ENCODE measurements at places on chromosomes 12 and 14. TPM values are rescaled to one million over a fixed set of nuclear protein-coding genes. Genes with fewer than 3 reads are reported as not detected.
A peak's percentile ranks its signal among the peaks of the same experiment; 100 is the strongest.

GRCh38 chr12:34363050-34363673, 340.9 kb downstream of the ALG10 start:
- no peak for DNase-seq

DNA sequence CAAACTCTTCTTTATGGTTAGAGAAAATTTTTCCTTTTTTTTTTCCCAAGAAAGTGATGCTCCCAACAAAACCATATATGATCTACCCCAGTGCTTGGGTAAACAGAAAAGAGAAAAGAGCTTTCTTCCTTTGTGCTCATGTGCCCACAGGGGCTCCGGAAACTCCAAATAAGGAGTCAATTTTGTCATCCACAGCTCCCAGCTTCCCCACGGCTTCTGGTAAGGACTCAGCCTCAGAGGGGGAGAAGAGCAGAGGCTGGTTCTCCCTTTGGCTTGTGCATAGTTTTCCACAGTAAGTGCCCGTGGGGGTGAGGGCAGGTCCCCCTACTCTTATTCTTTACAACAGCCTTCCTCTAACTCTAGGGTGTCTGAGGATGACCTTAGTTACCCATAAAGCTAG, 13.3 kb upstream of the RGS6 start:
- no peak for DNase-seq

GRCh38 chr12:53538209-53538689, 31.0 kb upstream of the NPFF start:
- DNase-seq: peak; percentile 56

DNA sequence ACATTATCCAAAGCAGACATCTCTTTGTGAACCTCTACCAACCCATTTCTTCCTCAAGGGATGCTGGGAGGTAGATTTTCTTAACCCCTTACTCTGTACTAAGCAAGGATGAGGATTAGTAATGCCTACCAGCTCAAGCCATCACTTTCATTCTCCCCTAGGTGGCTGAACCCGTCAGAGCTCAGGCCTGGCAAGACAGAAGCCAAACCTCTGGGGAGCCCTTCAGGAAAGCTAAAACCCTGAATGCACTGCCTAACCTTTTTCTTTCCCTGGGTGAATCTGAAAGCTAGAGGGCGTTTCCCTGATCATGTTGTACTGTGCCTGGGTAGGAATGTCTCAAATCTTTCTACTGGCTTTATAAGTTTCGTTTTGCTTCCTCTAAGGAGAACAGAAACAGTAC, 617.3 kb downstream of the RPL10L start:
- no peak for DNase-seq

DNA sequence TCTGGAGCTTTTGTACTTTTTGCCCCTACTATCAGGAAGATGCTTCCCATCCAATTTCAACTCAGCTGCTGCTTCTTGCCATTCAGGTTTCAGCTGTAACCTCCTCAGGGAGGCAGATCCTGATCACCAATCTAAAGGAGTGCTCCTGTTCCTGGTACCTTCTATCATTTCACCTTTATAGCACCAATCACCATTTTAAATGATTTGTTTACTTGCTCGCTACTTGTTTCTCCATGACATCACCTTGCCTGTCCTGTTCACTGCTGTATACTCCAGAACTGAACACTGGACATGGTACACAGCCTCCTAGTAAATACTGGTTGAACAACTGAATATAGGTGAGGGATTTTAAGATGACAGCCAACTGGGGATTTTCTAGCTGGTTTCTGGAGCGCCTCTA, 287.2 kb upstream of the DIO2 start:
- DNase-seq: no peak

DNA sequence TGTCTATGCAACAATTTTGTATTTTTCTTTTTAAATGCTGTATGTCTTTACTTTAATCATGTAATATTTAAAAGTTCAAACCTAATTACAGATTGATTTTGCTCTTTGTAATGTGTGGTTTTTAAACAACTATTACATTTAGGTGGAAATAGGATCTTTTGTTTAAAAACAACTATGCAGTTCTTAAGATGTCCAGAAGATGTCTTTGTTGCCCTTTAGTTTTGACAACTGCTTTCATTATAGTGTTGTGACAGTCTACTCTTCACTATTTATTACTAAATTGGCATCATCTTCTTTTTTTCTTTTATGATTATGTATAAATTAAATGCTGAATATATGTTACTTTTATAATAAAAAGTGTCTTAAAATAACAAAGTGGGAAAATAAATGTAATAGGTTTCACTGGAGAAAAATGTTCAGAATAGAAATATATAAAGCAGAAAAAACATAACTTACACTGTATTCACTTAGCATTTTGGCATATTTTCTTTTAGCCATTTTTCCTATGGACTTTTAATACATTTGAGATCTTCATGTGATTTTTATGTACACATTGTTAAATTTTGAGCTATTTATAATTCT, 27.1 kb upstream of the PCNX4 start:
- no peak for DNase-seq

DNA sequence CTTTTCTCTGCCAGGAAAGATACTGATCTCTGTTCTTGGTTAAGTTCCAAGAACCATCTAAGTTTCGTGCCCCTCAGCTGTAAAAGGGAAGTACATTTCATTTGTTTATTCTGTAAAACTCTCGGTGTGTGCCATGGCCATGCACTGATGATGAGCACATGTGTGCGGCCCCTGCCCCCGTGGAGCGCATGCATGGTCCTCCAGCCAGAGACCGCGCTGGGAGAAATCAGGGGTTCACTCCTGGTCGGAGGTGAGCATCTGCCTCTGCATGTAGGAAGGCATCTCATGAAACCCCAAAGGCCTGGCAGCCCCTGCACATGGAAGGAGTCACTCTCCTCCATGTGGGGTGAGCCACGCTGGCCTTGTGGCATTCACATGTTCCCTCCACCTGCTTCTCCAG, 102.5 kb upstream of the RTL1 start:
- DNase-seq: no peak

DNA sequence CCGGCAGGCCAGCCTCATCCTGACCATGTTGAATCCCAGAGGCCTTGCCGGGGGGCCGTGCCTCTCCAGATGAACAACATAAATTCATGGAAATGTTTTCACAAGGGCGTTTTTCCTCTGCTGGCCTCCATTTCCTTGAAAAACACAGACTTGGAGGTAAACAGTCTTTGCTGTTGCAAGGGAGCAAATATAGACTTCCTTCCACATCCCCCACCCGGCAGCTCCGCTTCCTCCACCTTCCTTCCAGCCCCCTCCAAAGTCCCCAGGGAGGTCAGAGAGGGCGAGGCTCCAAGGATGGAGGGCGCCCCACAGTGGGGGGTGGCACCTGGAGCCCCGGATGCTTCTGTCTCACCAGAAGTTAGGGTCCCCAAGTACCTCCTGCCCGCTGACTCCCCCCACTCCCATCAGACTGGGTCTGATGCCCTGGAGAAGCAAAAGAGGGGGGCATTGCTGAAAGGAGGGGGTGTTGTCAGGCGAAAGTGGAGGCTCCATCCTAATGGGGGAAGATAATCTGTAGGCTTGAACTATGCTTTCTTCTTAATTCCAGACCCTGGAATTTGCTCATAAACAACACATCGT, 31.1 kb downstream of the CALM1 start:
- no peak for DNase-seq

- DNase-seq: peak; percentile 81
Observed at GRCh38 chr12:32906399-32907165, 10.0 kb upstream of the PKP2 start.

DNA sequence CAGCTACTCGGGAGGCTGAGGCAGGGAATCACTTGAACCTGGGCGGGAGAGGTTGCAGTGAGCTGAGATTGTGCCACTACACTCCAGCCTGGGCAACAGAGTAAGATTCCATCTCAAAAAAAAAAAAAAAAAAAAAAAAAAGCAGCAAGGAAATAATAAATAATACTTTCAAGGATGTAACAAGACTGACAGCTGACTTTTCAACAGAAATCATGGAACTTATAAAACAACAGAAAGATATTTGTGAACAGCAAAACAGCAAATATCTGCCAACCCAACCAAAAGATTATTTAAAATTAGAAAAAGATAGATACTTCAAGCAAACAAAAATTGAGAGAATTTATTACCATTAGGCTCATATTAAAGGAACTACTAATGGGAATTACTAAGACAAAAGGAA, 115.1 kb downstream of the TSHR start:
- no peak for DNase-seq

- no peak for DNase-seq
Observed at GRCh38 chr12:1056390-1056789, 65.4 kb downstream of the ERC1 start.

- no peak for DNase-seq
Observed at GRCh38 chr12:9760120-9760519, 581 bp downstream of the CD69 start.

- no peak for DNase-seq
Observed at GRCh38 chr14:20697273-20698017, 8.9 kb downstream of the ANG start.

- no peak for DNase-seq
Observed at GRCh38 chr12:40098406-40099145, 7.3 kb downstream of the SLC2A13 start.

DNA sequence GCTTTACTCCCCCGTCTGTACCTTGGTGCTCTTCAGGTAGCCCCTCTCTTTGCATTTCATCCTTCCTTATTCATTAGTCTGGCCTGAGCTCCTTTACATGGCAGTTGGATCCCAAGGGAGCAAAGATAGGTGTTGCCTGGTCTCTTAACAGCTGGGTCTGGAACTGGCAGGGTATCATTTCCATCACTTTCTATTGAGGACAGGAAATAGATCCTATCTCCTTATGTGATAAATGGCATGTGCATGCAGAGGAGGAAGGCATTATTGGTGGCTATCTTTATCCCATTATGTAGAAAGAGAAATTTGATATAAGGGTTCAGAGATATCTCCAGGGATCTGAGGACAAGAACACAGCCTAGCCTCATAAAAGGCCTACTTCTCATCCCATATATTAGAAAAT, 54.6 kb upstream of the OAS1 start:
- no peak for DNase-seq

- DNase-seq: no peak
Observed at GRCh38 chr14:92850492-92850891, 56.4 kb downstream of the GOLGA5 start.

- no peak for DNase-seq
Observed at GRCh38 chr12:132040906-132041606, 91.3 kb downstream of the EP400 start.

GRCh38 chr12:9869307-9870161, at the start of gene CLEC2B:
TSS of gene CLEC2B (minus strand) at chr12:9869354.
- no peak for DNase-seq

- no peak for DNase-seq
Observed at GRCh38 chr12:25423355-25424050, 129.6 kb downstream of the LMNTD1 start.

DNA sequence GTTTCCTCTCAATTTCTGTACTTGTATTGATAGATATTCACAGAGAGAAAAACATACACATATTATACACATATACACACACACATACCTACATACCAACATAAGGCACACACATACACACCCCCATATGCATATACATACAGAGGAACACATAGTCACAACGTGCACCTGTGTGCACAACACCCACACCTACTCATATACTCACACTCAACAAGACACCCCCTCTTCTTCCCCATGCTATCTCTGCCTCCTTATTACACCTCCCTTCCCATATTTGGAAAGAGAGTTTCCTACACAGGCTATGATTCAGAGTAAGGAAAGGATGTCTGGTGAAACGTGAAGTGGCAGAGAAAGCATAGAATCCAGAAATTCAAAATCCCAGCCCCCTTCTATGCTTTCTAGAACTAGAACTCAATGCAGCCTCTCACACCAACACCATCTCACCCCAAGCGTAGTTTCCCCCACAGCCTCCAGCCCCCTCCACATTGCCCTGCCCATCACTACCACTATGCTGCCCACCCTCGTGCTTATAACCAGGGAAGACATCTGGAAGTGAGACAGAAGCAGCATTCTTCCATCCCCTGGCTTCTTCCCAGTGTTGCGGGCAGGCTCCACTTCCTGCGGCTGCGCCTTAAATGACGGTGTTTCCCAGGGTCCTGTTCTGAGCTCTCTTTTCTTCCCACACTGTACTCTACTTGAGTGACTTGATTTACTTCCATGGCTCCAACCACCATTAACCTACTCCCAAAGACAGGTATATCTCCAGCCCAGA, 2.4 kb downstream of the RNASE8 start:
- DNase-seq: no peak

GRCh38 chr14:96062010-96062409, 22.8 kb downstream of the C14orf132 start:
- DNase-seq: no peak

DNA sequence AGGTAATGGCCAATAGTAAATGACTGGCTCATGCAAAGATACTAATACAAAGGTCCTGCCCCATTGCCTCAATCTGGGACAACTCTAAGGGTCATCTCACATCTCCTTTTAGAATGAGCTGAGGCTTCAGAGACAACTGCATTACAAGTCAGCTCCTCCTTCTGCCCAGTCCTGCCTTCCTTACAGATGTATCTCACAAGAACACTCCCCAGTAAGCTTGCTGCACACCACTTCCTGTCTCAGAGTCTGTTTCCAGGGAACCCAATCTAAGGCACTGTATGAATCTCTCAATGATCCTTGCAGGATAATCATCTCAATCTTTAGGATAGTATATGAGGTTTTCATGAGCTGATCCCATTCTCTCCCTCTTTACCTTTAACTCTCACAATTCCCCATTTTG, 57.8 kb upstream of the ZDHHC17 start:
- no peak for DNase-seq

- DNase-seq: no peak
Observed at GRCh38 chr14:55370883-55371455, 40.7 kb downstream of the ATG14 start.

GRCh38 chr12:133026996-133027395, 10.3 kb upstream of the ZNF84 start:
- no peak for DNase-seq

DNA sequence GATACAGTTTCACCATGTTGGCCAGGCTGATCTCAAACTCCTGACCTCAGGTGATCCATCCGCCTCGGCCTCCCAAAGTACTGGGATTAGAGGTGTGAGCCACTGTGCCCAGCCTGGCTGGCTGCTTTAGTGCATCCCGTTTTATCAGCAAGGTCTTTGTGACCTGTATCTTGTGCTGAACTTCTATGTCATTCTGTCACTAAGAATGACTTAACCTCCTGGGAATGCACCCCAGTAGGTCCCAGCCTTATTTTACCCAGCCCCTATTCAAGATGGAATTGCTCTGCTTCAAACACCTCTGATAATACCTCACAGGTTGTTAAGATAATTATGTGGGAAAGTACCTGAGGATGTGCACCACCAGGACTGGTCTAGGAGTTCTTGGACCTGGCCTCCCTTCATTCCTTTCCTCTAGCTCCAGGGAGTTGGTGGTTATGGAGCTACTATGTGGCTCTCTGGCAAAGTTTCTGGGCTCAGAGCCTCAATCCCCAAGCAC, 26.1 kb upstream of the JPH4 start:
- no peak for DNase-seq

DNA sequence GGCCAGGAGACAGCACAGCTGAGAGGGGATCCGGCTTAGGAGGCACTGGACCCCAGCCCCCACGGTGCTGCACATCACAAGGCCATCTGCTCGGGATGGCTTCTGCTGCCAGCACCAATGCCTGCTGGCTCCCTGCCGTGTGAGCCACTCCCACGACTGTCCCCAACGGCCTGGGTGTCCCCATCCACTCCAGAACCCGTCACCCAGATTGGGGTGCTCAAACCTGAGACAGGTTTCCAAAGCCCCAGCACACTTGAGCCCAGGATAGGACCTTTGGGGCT, 102.4 kb downstream of the RFLNA start:
- DNase-seq: no peak

GRCh38 chr12:96308881-96309280, 91.4 kb downstream of the CDK17 start:
- DNase-seq: no peak

GRCh38 chr12:95446506-95446900, 27.4 kb upstream of the METAP2 start:
- peak; percentile 70 for DNase-seq

GRCh38 chr14:72026536-72026935, 94.3 kb downstream of the RGS6 start:
- DNase-seq: no peak

Gene MGP
- total RNA-seq: 5.5 TPM

Gene JAG2
- 1.3 TPM for total RNA-seq

Measured in left lobe of liver (tissue), 2 donors.